ENCODE measurements at places on chromosomes 2 and 18.
A peak's percentile ranks its signal among the peaks of the same experiment; 100 is the strongest.

GRCh38 chr18:26071725-26072124 lies 18.7 kb downstream of the SS18 start:
- no peak for DNase-seq

DNA sequence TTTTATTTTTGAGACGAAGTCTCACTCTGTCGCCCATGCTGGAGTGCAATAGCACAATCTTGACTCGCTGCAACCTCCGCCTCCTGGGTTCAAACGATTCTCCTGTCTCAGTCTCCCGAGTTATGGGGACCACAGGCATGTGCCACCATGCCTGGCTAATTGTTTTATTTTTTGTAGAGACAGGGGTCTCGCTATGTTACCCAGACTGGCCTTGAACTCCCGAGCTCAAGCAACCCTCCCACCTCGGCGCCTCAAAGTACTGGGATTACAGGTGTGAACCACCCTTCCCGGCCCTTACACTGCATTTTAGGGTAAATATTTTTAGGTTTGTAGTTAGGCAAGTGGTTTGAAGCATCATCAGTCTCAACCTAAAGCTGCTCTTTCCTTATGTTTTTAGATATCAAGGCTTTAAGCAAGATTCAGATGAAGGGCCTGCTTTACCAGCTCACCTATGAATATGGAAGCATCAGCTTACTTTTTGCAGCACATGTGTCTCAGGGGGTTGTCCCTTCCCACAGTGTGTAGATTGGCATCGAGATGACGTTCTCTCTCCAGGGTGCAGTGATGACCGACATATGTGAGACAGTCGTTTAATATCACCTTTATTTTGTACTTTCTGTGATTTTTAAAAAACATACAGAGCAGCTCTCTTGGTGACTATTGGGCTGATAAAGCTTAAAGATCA lies 47.2 kb downstream of the ATIC start:
- no peak for DNase-seq

DNA sequence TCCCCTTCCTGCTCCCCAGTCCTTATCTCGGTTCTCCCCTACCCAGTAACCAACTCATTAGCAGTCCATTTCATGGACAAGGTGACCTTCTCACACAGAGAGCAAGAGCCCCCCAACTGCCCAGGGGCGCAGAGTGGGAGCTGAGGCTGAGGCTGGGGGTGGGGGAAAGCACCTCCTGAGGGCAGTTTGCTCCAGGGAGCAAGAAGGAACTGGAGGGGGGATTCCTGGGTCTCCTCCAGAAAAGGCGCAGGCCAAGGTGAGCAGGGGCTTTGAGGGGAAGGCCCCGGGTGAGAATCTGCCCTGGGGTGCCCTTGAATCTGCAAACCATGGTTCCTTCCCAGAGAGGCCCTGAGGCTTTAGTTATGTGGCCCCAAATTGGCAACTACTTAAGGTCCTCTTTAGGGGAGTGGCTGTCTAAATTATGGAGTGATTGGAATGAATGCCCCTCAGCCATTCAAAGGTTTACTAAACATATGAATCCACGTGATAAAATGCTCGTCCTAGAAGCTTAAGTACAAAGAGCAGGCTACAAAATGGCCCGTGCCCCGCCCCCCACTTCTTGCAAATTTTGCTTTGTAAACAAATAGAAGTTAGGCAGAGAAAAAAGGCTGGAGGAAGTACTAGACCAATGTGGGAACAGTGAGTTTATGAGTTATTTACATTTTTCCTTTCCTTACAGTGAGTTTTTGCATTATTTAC lies 123.5 kb upstream of the HS6ST1 start:
- no peak for DNase-seq

DNA sequence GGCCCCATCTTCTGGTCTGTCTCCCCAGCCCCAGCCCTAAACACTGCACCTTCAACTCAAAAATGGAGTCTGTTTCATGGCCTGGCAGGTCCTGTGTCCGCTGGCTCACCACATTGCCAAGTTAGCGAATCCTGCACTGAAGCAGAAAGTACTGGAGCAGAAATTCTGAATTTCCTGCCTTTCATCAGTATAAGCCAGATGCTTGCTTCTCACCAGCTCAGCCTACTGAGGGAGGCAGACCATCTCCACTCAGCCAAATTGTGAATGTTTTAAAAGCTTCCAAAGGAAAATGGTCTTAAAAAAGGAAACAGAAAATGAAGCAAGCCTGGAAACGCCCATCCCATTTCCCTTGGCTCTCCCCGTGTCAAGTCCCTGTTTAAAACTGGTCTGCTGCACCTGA lies 157.8 kb downstream of the C1D start:
- no peak for DNase-seq

- DNase-seq, result no peak
Observed at GRCh38 chr2:105917688-105918087, 173.0 kb downstream of the NCK2 start.

GRCh38 chr2:213004197-213004821 lies 147.1 kb downstream of the IKZF2 start:
- no peak for DNase-seq

GRCh38 chr2:121860758-121861227 lies 105.3 kb downstream of the TSN start:
- DNase-seq, result no peak

DNA sequence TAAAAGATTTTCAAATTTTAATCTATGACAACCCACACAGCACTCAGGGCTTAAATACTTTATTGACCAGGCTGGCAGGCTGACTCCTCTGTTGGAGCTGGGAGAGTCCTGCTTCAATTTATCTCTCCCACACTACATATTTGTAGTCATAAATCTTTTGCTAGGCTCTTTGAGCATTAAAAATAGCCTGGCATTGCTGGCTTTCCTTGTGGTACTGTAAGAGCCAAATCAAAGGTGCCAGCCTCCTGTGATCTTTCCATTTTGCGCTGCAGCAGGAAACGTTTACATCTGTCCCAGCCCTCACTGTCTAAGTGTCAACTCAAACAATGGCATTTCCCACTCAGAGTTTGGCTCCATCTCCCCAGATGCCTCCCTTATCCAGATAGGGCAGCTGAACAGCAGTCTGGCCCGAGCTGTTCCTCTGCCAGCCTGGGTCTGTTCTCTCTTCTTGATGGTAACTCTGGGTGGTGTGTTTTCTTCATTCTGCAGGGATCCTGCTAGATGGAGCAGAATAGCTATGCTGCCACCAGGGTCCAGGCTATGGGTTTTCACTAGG lies 62.1 kb downstream of the LRRTM1 start:
- DNase-seq, result no peak

DNA sequence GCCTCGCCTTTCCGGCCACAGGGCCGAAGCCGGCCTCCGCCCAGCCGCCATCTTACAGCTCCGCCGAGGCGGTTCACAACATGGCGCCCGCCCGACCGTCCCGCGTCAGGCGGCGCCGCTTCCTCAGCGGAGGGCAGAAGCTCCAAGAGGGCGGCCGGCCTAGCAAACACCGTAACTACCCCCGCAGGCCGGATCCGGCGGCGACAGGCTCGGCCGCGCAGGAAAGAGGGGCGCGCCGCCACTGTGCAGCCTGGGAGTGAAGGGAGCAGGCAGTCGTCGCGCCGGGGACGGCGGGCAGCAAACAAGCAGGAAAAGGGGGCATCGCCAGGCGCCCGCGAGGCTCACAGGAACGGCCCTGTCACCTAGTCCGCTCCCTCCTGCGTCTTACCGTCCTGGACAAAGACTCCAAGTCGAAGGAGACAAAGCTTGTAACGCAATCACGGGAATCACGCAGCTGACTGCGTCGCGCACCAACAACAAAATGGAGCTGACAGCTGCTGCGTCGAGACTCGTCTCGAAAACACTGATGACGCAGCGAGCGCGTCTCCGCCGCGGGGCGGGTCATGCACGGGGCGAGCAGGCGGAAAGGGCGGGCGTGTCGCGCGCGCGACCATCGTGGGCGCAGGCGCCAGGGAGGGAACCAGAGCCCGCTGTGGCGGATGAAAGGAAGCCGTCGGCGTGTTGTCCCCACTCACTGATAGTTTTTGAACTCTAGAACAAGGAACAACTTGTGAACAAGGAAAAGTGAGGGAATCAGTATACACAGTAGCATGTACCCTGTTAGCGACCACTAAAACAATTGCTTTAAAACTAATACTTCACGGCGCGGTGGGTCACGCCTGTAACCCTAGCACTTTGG lies at the start of gene CLK1:
Gene CLK1, minus strand, starts transcription at position 483 of the 859 bp plus-strand sequence. CDS start 2,796 bp downstream, outside the sequence.
- peak; percentile 97 for DNase-seq

DNA sequence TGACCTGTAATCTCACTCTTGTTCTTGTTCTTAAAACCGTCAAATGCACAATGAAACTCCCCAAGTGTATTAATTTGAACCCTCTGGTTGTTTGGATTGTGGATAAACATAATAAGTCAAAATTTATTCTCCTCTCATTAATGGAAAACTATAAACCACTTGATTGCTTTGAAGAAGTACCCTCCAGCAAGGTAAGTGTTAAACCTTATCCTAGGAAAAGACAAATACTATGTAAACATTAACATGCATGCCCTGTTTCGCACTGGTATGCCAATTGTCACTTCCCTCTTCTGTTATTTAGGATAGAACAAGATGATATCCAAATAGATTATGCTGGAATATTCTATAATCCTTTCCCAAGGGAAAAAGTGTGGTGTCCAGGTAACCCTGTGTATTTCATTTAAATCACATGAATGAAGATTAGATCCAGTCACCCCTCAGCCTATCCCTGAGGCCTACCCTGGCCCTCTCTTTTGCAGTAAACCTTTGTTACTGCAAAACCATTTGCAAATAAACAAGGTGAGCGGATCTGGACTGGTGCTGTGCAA lies 1.3 kb downstream of the ADI1 start:
- no peak for DNase-seq

GRCh38 chr2:109337221-109337620 lies 208.2 kb downstream of the SH3RF3 start:
- DNase-seq, result no peak

GRCh38 chr2:56522605-56523089 lies 338.9 kb downstream of the CCDC85A start:
- no peak for DNase-seq

- no peak for DNase-seq
Observed at GRCh38 chr2:56889738-56890137, 705.9 kb downstream of the CCDC85A start.

DNA sequence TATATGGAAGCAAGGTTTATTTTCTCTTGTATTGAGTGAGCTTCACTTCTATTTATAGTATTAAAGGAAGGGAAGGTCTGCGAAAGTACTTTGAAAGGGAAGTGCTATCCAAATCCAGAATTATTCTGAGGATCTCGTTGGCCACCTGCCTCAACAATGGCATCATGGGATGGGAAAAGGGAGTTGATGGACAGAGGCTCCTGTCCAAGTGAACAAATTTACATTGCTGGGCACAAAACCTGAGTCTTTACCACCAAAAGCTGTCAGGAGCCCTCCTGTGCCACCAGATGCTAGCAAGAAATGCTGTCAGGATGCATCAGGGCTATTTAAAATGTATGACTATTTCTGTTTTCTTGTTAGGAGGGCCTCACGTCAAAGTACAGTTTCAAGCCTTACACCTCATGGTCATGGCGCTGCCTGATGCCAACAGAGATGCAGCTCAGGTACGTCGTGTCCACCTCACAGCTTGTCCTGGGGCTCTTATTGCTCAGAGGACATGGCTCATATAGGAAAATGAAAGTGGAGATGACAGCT lies 157.3 kb downstream of the ARHGAP28 start:
- DNase-seq, result no peak

DNA sequence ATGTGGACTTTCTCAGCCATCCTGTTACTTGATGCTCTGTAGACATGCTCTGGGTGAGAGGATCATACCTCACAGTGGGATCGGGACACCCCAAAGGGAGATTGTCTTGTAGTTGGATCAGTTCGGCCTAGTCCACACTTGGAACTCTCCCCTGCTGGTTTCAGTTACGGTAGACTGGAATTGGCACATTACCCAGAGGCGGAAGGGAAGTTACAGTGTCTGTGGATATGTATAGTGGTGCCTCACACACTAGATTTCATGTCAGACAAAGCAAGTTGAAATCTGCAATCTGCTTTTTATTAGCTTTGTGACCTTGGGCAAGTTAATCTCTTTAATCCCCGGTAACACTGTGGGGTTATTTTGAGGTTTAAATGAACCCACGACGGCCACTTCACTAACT lies 16.2 kb upstream of the CTAGE1 start:
- DNase-seq, result no peak

DNA sequence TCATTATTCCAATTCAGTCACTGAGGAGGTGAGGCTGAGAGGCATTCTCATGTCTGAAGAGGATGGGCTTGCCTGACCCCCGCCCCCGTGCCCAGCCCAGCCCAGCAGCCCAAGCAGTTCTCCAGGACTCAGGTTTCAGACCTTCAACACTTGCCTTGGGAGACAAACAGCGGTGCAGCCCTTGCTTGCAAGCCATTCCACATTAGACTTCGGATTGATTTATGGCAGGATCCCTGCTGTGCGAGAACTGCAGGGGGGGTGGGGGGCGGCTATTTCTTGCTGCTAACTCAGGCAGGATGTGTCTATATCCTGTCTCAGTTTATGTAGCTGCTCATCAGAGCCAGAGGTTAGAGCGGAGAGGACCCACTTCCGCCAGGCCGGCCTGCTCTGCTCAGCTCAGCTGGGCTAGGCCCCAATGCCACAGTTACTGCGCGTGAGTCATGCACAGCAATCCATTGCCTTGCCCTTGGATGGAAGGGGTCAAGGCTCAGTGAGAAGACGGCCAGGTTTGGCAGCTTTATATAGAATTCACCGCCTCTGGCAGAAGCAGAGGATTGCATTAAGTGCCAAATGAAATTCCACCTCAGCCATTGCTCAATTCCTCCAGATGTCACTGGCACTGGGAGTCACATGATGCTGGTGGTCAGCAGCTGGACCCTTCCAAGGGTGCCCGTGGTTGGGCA lies 1.8 kb downstream of the GYPC start:
- DNase-seq, result peak; percentile 32

DNA sequence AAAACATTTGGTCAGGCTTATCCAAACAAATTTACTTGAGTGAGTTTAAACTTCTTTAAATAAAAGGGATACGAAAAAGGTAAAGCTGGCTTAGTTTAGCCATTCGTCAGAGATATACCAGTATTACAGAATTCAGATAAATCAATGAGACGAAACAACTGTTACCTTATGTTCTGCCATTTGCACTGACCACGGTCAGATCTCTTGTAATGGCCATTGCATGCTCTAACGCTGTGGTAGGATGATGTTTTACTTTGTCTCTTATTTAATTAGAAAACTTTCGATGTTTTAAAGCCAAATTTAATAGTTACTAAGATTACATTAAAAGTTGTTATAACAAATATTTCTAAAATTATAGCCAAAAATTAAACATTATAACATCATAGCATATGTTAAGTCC lies 1.5 kb downstream of the C18orf54 start:
- DNase-seq, result no peak

DNA sequence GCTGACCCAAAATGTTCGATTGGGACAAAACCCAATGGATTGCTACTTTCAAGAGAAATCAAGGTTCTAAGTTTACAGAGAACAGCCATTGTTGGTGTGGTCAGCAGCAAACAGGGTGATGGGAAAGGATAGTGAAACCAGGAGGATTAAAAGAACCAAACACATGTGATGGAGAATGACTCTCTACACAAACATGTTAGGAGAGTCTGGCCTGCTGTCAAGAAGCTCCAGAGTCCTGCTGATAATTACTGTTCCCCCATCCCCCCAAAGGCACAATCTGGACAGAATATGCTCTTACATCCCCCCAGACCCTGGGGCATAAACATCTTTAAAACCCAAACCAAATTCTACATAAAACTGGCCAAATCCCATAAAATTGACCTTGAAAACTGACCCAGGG lies 32.0 kb upstream of the ACYP2 start:
- no peak for DNase-seq

- no peak for DNase-seq
Observed at GRCh38 chr2:135190799-135191198, 138.7 kb downstream of the RAB3GAP1 start.

All from stimulated activated CD4-positive, alpha-beta T cell treated with anti-CD3 and anti-CD28 coated beads, Interleukin-2, amount 100 ng/mL, for 4 hours (primary cell).